ENCODE measurements at places on chromosomes 12 and 14.

DNA sequence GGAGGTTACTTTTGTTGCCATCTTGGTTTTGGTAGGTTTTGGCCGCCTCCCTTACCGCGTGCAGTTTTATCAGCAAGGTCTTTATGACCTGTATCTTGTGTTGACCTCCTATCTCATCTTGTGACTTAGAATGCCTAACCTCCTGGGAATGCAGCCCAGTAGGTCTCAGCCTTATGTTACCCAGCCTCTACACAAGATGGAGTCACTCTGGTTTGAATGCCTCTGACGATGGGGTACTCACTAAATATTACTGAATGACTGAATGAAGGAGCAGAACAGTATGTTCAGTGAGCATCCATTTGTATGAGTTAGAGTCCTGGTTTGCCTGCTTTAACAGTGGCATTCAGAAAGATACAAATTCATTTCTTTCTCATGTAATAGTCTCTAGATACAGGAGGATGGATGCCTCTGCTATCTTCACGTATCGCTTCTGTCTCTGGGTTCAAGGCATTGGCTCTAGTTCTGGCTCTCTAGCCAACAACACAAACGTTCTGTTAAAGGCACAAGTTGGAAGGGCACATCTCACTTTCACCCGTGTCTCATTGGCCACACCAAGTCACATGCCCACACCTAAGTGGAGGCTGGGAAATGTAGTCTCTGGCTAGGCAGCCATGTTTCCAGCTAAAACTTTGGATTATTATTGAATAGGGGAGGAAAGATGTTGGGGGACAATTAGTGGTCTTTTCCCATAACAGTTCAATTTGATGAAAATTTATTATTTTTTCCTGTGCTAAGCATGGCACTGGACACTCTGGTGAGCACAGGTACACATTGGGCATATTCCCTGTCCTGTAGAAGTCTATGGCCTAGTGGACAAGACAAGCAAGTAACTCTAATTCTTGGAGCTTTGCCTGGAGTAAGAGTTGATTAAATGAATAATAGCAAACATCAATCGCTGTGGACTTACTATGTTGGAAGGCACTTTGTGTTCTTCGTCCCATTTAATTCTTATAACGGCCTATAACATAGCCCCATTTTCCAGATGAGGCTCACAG lies 75.2 kb upstream of the RPH3A start:
- no peak for DNase-seq

GRCh38 chr12:1864867-1865266 lies 44.5 kb downstream of the LRTM2 start:
- no peak for DNase-seq

GRCh38 chr12:113159937-113160336 lies 10.4 kb downstream of the CFAP73 start:
- no peak for DNase-seq

GRCh38 chr14:42490536-42490935 lies 883.9 kb downstream of the LRFN5 start:
- no peak for DNase-seq

GRCh38 chr12:29167445-29167844 lies 18.4 kb downstream of the FAR2 start:
- no peak for DNase-seq

GRCh38 chr12:48414021-48414420 lies 58.3 kb upstream of the ANP32D start:
- DNase-seq: no peak

GRCh38 chr14:68775614-68776126 lies 17.2 kb downstream of the ZFP36L1 start:
- no peak for DNase-seq

- DNase-seq: no peak
Measured at GRCh38 chr12:126355346-126355745, 1290.1 kb downstream of the AACS start.

- DNase-seq: no peak
Measured at GRCh38 chr12:30043151-30043847, 259.6 kb upstream of the TMTC1 start.

DNA sequence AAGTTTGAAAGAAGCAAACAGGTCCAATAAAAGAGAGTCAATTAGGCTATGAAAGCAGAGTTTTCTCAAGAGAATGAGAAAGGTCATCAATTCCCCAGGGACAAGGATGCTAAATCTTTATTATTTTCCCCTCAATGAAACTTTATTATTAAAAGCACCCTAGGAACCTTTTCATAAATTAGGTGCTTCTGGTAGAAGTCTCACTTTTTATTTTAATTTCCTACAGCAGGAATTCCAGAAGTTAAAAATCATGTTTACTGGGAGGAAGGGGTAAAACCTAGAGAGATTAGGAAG lies 223.2 kb upstream of the SOX5 start:
- no peak for DNase-seq
